ENCODE measurements at places on chromosomes 4 and X. TPM values are rescaled to one million over a fixed set of nuclear protein-coding genes. Genes with fewer than 3 reads are reported as not detected.

Gene MAP7D2
- total RNA-seq: 2.1 TPM

Gene ADAMTS3
- 0.29 TPM for total RNA-seq

Gene SMR3B
- not detected for total RNA-seq

Gene AFM
- not detected for total RNA-seq

Gene SLC10A3
- 23.0 TPM for total RNA-seq

GRCh38 chrX:104712515-104712914 lies 146.5 kb downstream of the IL1RAPL2 start:
- no peak for DNase-seq

- DNase-seq: no peak
Measured at GRCh38 chrX:39678914-39679313, 418.8 kb downstream of the BCOR start.

GRCh38 chrX:103554687-103555424 lies 30.5 kb upstream of the TCEAL4 start:
- DNase-seq: peak; percentile 40

- DNase-seq: no peak
Measured at GRCh38 chrX:153732401-153732800, 7.7 kb downstream of the ABCD1 start.

DNA sequence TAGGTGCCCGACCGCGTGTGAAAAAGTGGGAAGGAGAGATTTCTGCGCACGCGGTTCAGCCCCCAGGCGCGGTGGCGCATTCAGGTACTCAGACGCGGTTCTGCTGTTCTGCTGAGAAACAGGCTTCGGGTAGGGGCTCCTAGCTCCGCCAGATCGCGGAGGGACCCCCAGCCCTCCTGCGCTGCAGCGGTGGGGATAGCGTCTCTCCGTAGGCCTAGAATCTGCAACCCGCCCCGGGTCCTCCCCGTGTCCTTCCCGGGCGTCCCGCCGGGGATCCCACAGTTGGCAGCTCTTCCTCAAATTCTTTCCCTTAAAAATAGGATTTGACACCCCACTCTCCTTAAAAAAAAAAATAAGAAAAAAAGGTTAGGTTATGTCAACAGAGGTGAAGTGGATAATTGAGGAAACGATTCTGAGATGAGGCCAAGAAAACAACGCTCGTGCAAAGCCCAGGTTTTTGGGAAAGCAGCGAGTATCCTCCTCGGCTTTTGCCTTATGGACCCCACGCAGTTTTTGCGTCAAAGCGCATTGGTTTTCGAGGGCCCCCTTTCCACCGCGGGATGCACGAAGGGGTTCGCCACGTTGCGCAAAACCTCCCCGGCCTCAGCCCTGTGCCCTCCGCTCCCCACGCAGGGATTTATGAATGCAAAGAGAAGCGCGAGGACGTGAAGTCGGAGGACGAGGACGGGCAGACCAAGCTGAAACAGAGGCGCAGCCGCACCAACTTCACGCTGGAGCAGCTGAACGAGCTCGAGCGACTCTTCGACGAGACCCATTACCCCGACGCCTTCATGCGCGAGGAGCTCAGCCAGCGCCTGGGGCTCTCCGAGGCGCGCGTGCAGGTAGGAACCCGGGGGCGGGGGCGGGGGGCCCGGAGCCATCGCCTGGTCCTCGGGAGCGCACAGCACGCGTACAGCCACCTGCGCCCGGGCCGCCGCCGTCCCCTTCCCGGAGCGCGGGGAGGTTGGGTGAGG lies 3.7 kb downstream of the SHOX start:
- no peak for DNase-seq

DNA sequence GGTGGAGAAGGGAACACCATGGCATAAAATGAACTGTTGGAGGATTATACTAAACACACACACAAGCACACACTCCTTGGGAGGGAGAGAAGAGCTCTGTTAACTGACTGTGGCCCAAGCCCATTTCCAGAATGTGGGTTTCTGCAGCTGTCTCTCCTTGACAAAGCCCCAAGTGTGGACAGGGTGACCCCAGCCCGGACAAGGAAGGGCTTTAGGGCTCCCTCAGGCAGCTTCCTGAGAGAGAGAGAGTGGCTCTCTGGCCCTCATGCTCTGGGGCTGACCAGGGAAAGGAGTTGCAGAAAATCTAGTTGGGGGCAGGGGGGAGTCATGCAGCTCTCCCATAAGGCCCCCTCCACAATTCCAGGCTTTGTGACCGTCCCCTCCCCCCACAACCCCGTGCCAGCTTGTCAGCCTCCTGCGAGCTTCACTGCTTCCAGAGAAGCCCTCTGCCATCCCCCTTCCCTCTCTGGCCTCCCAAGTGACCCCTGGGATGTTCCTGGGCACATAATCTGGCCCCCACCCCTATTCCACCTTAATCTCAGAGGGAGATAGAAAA lies 590 bp downstream of the ARHGEF9 start:
- peak; percentile 41 for DNase-seq

- DNase-seq: no peak
Measured at GRCh38 chr4:123284168-123284567, 112.4 kb upstream of the SPRY1 start.

DNA sequence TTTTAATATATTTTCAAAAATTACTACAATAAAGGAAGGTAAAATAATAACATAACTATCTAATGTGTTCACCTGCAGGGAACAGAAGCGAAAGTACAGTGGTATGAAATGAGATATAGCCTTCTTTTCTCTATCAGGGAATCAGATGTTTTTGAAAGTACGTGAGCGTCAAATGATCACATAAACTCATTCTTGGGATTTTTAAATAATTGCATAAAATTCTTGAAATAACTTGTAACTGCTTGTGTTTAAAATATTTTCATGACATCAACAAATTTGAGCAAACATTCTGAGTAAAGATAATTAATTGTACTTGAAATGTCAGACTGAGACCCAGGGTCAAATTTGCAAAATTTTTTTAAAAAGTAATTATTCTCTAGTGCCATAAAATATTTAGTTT lies 193.5 kb upstream of the NEIL3 start:
- no peak for DNase-seq
